ENCODE measurements at places on chromosomes 12 and 14.

DNA sequence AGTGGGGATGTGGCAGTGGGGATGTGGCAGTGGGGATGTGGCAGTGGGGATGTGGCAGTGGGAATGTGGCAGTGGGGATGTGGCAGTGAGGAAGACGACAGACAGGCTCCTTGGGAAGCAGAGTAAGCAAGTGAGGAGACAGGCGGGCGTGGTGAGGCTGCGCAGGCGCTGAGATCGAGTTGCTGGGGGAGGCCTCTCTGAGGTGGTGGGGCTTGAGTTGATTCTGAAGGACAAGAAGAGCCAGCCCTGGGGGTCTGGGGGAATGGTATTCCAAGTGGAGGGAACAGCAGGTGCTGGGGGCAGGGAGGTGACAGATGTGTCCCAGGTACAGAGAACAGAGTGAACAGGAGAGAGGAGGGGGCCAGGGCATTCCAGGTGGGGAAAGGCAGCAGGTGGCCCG lies 33.8 kb upstream of the TSPAN9 start:
- DNase-seq: no peak

- DNase-seq: no peak
These were observed 111.2 kb downstream of the MYRFL start for GRCh38 chr12:69936214-69936731.

DNA sequence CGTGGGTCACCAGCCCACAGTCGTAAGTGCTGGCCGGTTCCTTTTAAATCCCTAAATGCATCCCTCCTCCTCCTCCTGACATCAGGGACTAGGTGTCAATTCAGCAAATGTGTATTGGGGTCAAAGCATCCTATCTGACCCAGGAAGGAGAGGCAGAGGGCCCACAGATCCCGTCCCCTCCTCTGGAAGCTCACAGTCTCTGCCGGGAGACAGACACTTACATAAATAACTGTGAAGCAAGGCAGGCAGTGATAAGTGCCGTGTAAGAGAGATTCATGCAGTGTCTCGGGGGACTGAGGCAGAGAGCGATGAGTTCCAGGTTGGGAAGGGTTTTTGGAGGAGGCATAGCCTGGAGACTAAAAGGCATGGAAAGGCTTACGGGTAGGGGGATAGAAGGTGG lies 44.1 kb downstream of the HRK start:
- DNase-seq: no peak

GRCh38 chr12:46839964-46840363 lies 14.2 kb upstream of the SLC38A4 start:
- DNase-seq: no peak

DNA sequence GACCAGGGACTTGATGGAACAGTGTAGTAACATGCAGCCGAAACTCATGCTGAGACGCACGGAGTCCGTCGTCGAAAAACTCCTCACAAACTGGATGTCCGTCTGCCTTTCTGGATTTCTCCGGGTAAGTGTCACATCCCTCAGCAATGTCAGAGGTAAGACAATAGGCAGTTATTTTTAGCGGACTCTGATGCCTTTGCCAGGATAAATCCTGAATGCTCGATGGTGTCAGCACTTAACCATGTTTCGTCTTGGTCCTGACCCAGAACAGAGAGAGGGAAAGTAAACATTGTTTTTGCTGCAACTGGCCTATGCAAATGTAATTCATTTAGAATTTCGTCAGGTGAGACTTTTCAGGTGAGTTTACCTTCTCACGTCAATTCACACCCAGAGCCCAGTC lies 112.3 kb downstream of the PLXNC1 start:
- no peak for DNase-seq

GRCh38 chr12:2287151-2287550 lies 234.4 kb downstream of the CACNA1C start:
- DNase-seq: no peak

DNA sequence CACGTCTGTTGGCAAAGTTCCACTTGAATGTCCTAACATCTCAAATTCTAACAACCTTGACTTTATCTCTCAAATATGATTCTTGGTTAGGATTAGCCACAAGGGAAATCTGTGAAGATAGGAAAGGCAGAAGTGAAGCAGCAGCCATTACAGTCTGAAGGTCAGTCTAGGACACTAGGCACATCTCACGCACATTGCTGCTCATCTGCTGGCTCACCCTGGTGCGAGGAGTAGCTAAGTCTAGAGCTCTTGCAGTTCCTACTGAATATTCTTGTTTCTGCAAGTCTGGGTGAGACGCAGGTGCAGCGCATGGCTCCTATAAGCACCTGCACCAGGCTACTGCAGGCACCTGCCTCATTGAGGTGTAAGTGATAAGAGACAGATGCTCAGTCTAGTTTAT lies 6.4 kb upstream of the SLC25A3 start:
- DNase-seq: no peak

- DNase-seq: no peak
These were observed 101.2 kb downstream of the EEA1 start for GRCh38 chr12:92827836-92828431.

DNA sequence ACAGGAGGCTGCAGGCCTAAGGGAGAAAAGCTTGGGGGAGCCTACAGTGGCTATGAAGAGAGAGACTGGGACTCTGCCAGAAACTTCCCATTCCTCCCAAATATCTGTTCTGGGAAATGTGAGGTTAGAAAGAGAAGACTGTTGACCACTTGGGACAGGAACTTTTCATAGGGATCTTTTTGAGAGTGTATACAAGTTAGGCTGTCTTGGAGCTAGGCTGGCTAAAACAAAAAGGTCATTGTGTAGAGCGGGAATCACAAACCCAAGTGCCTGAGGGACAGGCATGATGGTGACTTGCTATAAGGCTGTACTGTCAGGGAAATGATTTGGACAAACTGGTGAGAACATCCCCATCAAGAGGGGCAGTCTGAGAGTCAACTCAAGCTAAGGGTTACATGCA lies 175.1 kb downstream of the GRIP1 start:
- no peak for DNase-seq

GRCh38 chr12:47245623-47246022 lies 165.9 kb upstream of the AMIGO2 start:
- no peak for DNase-seq

DNA sequence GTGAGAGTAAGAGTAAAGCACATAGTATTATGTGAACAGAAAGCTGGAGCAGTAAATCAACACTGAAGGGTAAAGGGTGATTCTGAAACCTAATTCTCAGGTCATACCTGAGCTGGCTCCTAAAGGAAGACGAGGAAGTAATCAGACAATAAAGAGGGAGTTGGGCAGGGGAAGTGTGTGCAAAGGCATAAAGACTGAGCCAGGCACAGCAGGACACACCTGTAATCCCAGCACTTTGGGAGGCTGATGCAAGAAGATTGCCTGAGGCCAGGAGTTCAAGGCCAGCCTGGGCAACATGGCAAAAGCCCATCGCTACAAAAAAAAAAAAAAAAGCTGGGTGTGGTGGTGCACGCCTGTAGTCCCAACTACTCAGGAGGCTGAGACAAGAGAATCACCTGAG lies 9.6 kb downstream of the ARF3 start:
- no peak for DNase-seq

DNA sequence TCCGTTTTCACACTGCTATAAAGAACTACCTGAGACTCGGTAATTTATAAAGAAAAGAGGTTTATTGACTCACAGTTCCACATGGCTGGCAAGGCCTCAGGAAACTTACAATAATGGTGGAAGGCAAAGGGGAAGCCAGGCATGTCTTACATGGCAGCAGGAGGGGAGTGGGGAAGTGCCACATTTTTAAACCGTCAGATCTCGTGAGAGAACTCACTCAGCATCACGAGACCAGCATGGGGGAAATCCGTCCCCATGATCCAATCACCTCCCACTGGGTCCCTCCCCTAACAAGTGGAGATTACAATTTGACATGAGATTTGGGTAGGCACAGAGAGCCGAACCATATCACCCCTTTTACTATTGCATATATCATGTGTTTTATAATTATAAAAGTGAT lies 2.0 kb upstream of the PIGH start:
- no peak for DNase-seq

GRCh38 chr14:95541346-95541745 lies 6.5 kb downstream of the GLRX5 start:
- no peak for DNase-seq

DNA sequence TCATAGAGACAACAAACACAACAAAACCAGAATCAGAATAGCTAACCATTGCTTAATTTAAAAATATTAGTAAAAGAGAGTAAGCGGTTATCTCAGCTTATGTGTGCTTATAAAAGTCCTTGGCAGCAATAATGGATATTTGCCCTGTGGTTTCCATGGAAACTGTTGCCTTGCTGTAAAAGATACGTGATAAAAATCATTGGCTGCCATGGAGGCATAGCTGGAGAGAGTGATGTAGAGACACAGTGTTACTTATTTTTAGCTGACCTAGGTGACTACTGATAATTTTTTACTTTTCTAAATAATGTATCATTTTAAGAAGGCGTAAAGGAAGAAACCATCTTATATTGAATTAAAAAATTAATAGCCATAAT lies 92.9 kb downstream of the ERC1 start:
- no peak for DNase-seq

DNA sequence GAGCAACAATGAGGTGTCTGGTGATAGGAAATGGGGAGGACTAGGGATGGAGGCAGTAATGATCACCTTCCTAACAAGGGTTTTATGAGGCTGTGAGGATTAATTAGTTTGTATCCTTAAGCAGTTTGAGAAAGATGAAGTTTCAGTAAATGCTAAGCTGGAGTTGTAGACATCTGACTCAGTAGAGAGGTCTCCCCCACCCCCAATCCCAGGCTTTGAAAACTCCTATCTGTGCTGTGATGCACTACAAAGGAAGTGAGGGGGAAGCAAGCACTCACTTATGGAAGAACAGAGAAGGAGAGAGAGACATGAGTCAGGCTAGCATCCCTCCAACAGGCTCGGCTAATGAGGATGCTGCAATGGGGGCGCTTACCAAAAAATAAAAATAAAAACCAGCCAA lies 5.5 kb upstream of the BCL11B start:
- DNase-seq: no peak

GRCh38 chr12:84862186-84862585 lies 50.4 kb downstream of the SLC6A15 start:
- no peak for DNase-seq

- no peak for DNase-seq
These were observed 74.2 kb upstream of the TMEM260 start for GRCh38 chr14:56505361-56505760.

- DNase-seq: no peak
These were observed 23.3 kb downstream of the MEG3 start for GRCh38 chr14:100849115-100849781.

DNA sequence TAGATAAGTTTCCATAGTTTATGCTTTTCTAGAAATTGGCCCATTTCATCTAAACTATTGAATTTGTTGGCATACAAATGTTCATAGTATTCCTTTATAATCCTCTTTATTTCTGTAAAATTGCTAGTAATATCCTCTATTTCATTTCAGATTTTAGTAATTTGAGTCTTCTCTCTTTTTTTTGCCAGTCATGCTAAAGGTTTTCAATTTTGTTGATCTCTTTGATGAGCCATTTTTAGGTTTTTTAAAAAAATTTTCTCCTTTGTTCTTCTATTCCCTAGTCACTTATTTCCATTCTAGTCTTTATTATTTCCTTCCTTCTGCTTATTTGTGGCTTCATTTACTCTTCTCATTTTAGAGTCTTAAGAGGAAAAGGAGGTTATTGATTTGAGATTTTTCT lies 19.4 kb upstream of the PPM1A start:
- no peak for DNase-seq

GRCh38 chr12:29569132-29569757 lies 71.8 kb upstream of the OVCH1 start:
- no peak for DNase-seq

GRCh38 chr14:103312006-103312635 lies 21.9 kb upstream of the EIF5 start:
- DNase-seq: no peak

DNA sequence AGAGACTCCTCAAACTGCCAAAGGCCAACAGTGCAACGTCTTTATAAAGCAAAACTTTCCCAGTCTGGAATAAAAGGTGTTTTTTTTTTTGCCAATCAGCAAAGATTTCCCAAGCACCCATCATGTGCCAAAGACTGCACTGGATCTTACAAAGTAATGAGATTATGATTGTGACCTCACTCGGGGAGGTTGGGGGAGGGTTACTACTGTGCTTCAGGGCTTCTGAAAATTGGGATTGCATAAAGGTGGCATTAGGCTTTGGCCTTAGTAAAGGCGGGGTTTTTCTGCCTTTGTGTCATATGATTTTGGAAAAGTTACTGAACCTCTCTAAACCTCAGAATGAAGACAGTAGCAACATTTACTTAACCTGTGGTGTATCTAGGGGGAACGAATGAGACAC lies 233.8 kb downstream of the DACT1 start:
- DNase-seq: no peak

GRCh38 chr14:88611878-88612277 lies 49.0 kb downstream of the ZC3H14 start:
- DNase-seq: no peak

GRCh38 chr14:61566537-61567225 lies 128.6 kb upstream of the HIF1A start:
- no peak for DNase-seq

DNA sequence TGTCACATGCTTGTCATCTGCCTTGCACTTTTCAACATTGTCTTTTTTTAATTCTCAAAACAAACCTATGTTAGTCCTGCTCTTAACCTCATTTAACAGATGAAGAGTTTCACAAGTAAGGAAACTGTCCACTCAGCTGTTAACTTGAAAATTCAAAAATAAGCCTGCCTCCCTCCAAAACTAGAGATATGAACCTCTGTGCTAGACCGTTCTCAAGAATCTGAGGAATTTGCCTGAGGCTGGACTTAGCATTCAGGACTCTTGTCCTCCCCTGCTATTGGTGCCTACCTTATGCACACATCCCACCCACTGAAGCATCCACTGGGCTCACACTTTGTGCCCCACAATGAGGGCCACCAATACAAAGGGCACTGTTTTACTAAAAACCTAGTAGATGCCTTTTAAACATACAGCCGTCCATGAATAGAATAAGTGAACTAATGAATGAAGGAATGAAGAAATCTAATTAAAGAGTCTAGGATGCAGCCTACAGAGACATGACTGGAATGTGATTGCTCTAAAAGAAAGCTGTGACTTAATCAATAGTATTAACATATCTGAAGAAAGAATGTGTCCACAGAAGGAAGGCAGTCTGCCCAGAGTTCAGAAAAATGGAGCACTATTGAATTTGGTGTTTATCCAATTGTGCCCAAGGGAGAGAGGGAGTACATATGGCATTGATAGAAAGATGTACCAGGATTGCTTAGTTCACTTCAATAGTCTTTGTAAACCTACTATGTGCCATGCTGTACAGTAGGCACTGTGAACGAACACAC lies 238.5 kb downstream of the SPTSSA start:
- DNase-seq: no peak

DNA sequence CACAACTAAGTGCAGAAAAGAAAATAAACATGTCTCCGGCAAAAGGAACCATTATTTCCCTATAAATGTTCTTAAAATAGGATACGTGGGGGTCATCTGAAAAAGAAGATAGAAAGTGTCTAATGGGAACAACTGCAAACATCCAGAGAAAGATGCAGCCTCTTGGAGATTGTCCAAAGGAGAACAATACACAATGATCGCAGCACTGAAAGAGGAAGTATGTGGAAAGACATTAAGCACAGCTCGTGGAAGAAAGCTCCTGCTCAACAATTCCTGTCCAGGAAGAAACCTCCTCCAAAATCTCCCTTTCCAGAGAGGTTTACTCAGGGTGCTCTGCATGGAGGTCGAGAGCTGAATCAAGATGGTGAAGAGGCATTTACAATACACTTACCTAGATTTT lies 2.5 kb upstream of the LALBA start:
- no peak for DNase-seq
